Stimulated activated CD4-positive, alpha-beta T cell treated with anti-CD3 and anti-CD28 coated beads, Interleukin-4, amount 100 ng/mL, for 4 hours (primary cell): ENCODE measurements at places on chromosomes 1 and 21.

GRCh38 chr1:160755911-160756848, 17.1 kb downstream of the SLAMF7 start:
- no peak for DNase-seq

GRCh38 chr1:47519971-47520370, 82.1 kb downstream of the FOXD2 start:
- no peak for DNase-seq

DNA sequence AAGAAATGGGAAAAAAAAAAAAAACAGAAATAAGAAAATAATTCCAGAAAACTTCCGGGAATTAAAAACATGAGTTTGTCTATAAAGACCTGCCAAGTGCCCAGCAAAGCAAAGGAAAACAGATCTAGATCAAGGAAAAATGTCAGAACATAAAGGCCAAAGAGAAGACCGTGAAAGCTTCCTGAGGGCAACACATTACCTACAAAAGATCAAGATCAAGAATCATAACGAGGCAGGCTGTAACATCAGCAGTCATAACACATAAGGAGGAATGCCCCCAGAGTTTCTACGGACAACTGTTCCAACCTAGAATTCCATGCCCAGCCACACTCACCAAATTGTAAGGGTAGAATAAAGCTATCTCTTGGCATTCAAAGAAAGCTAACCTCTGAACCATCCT, 3.8 kb downstream of the CCSAP start:
- DNase-seq = no peak

DNA sequence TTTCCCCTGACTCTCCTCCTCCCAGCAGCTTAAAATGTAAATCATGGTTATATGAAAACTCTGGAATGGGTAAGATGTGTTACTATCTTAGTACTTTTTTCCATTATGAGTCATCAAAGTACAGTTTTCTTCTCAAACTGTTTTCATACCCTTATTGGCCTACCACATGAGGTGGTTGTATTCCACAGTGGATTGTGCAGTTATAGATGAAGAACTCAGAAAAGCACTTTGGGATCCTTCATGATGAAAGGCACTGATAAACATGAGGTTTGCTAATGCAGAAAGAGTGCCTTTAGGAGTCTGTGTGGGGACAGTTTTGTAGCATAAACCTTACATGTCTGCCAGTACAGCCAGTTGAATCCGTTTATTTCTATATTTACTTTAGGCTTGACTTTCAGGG, 32.0 kb upstream of the MYOCOS start:
- no peak for DNase-seq

- no peak for DNase-seq
Observed at GRCh38 chr1:184836141-184836540, 81.5 kb upstream of the EDEM3 start.

DNA sequence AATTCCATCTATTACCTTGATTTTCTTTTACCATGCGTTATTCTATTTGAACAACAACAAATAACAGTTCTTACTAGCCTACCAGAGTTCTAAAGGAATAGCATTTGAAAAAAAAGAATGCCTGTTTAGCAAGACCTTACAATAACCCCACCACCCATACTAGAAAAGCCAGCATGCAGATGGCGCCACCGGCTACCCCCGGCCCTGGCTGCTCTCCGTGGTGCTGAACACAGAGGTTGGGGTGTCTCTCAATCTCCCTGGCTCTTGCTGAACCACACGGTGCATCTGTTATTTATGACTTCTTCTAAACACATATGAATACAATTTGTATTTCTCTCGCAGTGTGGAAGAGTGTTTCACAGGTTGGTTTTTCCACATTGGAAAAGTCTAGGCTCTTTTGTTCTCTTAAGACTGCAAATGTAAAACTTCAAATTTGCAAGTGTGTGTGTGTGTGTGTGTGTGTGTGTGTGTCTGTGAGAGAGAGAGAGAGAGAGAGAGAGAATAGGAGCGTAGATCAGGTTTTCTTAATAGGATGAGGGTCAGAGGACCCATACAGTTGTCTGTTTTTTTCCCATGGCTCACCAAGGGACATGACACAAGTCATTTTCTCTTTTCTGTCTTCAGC, 13.6 kb downstream of the GRIK3 start:
- no peak for DNase-seq

GRCh38 chr21:38460171-38460742, 38.0 kb downstream of the ERG start:
- DNase-seq = no peak

DNA sequence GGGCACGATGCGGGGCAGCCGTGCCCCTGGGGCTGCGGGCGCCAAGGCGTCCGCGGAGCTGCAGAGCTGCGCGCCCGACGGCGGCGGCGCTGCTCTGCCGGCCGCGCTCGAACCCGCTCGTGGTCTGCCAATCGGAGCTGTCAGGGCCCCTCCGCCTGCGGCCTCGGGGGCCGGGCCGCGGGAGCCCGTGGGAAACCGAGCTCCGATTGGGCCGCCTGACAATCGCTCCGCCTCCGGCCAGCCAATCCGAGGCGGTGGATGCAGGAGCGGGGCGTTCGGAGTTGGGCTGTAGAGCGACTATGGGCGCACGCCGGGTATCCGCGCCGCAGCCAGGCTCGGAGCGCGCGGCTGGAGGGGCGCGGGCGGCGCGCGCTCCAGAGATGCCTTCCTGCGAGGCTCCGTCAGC, 100.5 kb upstream of the SOD1 start:
- peak; percentile 85 for DNase-seq

DNA sequence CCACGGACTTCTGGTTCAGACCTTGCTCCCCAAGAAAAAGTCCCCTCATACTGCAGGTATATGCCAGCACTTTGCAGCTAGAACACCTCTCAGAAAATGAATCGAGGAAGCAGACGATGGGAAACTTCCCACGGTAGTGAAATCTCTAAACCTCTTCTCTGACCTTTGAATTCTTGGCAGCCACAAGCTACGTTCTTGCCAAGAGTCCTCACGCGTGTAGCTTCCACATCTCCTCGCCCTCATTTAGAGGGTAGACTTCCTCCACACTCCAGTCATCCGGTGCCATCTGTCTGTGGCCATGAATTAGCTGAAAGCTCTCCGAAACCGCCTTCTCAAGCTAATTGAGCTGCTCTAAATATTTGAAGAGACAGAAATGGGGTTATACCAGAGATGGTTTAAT, 127.8 kb downstream of the RGS7 start:
- no peak for DNase-seq

- DNase-seq = no peak
Observed at GRCh38 chr21:44253832-44254710, 7.6 kb downstream of the DNMT3L start.

GRCh38 chr1:54996359-54996868, 2.3 kb upstream of the BSND start:
- peak; percentile 63 for DNase-seq

GRCh38 chr21:45408801-45409261, 3.9 kb downstream of the COL18A1 start:
- no peak for DNase-seq

- no peak for DNase-seq
Observed at GRCh38 chr21:32382108-32382644, 10.6 kb downstream of the URB1 start.

GRCh38 chr1:220321758-220322157, 49.5 kb upstream of the RAB3GAP2 start:
- no peak for DNase-seq

GRCh38 chr1:119438761-119439160, 23.8 kb downstream of the HSD3B2 start:
- no peak for DNase-seq

DNA sequence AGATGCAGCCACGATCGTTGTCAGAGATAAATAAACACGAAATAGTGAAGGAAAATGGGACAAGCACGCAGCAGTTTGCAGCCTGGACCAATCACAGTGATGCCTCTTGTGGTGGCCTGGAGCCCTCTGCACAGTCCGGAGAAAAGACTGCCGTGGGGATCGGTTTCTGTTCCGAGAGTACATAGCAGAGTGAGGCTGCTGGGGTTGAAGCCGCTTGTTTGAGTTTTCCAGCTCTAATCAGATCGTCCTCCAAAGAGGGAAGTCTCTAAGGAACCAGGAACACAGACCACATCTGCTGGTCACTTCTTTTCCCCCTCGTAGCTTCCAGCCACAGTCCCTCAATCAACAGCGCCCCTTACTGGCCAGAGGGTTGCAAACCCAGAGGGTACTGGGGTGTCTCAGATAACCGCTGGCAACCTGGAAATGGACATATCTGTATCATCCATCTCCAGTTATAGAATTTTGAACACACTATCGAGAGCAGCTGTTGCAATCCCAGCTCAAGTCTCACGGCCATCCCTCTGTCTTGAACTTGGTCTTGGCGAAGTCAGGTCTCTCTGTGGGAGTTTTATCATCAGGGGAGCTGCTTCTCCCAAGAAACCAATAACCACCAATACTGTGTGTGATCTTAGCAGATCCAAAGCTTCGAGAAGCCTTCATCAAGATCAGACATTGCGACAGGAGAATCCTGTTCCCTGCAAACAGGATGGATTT, 57.4 kb downstream of the OLIG1 start:
- peak; percentile 47 for DNase-seq

DNA sequence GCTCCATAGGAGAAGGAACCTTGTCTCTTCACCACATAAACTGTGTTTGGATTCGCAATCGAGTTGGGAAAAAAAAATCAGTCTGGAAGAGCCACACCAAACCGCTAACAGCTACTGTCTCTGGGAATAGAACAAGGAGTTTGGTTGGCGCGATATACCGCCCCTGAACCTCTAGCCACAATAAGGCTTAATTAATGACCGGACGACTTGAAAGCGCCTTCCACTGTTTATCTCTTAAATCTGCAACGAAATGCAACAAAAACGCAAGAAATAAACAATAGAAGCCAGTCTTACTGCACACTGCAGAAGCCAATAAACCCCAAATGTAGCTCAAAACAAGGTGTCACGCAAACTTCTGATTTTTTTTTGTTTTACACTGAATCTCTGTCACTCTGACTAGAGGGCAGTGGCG, 10.9 kb downstream of the BTBD19 start:
- DNase-seq = no peak

- no peak for DNase-seq
Observed at GRCh38 chr1:201145816-201146215, 8.5 kb downstream of the TMEM9 start.

DNA sequence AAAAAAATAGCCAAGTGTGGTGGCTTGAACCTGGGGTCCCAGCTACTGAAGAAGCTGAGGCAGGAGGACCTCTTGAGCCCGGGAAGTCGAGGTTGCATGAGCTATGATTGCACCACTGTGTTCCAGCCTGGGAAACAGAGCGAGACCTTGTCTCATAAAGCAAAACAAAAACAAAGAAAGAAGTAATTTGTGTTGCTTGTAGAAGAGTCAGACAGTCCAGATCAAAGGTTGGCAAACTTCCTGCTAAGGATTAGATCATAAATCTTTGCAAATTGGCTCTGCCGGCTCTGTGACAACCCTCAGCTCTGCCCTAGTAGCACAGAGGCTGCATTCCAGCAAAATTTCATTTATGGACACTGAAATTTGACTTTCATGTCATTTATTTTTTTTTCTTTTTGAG, 19.0 kb upstream of the MFN2 start:
- no peak for DNase-seq

DNA sequence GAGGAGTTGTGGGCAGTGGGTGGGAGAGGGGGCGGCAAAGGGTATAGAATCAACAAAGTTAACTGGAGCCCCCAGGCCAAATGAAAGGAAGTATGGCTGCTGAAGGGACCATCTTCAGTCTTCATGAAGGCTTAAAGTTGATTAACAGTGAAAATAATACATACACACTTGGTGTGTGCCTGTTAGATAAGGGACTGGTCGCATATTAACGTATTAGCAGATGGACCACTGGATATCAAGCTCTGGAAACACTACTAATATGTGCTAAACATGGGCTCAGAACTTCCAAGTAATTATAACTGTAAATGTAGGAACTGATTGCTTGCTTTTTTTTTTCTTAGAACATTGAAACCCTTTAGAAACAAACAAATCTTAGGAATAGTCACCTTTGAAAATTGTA, 224.7 kb upstream of the KIAA0040 start:
- no peak for DNase-seq

DNA sequence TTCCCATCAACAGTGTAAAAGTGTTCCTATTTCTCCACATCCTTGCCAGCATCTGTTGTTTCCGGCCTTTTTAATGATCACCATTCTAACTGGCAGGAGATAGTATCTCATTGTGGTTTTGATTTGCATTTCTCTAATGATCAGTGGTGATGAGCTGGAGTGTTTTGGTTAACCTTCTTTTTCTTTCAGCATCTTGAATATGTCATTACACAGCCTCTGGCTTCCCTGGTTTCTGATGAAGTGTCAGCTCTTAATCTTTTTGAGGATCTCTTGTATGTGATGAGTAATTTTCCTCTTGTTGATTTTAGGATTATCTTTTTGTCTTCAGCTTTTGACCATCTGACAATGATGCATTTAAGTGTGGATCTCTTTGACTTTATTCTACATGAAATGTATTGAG, 133.2 kb upstream of the GRIK3 start:
- DNase-seq = no peak

GRCh38 chr1:29162476-29163138, 19.1 kb downstream of the SRSF4 start:
- DNase-seq = no peak

GRCh38 chr1:236228411-236228810, 53.3 kb downstream of the ERO1B start:
- DNase-seq = no peak

DNA sequence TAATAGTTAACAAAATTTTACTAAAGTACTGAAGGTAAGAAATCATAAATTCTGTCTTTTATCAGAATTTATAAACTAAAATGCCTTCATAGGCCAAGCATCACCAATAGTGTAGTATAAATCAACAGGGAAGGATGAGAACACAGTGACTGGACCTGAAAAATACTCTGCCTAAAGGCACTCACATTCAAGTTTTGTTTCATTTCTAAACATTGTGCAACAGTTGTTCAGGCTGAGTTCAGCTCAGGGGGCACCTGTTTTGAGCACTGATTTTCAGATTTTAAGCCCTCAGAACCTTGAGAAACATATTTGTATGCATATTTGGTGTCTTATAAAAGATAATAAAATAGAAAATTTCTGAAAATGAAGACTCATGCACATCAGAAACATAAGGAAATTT, 12.4 kb downstream of the ACBD6 start:
- DNase-seq = no peak

GRCh38 chr1:69947837-69948236, 257.5 kb downstream of the LRRC40 start:
- DNase-seq = no peak

DNA sequence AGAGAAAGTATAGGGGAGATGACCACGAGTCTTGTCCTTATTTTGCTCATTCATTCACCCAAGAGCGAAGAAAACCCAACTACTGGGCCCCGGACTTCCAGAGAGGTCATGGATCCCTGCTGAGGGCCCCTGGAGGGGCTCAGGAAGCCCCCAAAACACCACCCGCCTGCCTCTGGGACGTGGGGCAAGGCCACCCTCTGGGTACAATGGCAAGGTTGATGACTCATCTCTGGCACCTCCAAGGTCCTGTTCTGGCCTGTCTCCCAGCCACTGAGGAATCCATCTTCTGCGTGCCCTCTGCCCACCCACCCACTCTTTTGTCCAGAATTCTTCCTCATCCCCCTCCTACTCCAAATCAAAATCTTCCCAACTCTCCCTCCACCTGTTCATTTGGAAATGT, 21.3 kb upstream of the PRDM15 start:
- DNase-seq = no peak
